ENCODE measurements at places on chromosomes 12 and 14.

- DNase-seq = no peak
Measured at GRCh38 chr14:95329941-95330340, 10.2 kb upstream of the CLMN start.

DNA sequence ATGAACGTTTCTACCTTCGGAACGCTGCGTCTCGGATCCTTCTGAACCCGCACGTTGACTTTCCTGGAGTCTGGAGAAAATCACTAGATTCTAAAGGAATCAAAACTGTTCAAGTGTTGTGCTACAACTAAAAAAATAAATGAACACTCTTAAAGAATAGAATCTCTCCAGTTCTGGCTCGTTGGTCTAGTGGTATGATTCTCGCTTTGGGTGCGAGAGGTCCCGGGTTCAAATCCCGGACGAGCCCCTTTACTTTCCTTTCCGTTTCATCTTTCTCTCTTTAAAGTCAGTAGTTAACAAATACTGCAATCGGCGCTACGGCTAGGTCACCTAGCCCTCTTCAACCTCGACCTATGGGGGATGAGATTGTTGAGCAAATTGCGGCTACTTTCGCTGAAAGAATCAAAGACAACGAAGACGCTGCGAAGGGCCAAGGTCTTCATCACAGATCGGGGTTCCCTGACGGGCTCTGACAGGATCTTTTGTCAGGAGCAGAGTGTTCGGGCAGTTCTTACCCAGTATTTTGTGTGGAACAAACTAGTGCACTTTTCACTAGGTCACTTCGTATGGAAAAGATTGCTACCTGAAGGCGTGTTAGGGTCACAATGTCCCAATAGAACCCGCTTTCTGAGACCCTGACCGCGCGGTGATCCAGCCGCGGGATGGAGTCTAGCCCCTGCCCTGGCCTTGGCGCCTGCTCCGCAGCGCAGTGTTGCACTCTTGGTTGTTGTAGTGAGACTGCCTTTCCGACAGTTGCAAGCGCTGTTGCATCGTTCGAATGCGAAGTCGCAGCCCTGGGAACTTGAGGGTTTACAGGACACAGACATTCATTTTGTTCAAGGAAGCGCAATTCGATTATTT, 8.4 kb downstream of the OR6S1 start:
- DNase-seq = peak; percentile 63

GRCh38 chr14:90726656-90727055, 89.6 kb downstream of the TTC7B start:
- no peak for DNase-seq

- no peak for DNase-seq
Measured at GRCh38 chr14:102066041-102066451, 20.8 kb downstream of the HSP90AA1 start.

DNA sequence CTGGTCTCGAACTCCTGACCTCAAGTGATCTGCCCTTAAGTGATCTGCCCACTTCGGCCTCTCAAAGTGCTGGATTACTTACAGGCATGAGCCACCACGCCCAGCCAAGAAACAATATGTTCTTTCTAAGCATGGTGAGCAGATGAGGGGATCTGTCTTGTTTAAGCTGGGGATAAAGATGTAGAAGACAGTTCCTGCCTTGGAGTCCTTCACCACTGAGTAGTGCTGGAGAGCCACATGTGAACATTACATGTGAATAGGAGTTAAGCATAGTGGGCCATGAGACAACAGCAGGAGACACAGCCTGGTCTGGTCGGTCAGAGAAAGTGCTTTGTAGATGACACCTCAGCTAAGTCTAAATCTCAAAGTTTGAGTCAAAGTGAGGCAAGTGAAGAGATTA, 26.0 kb downstream of the TMBIM6 start:
- no peak for DNase-seq

- peak; percentile 7 for DNase-seq
Measured at GRCh38 chr12:59403259-59403932, 192.4 kb upstream of the SLC16A7 start.

GRCh38 chr12:52757449-52758176, 19.5 kb downstream of the KRT76 start:
- DNase-seq = no peak

- no peak for DNase-seq
Measured at GRCh38 chr14:78788467-78789360, 618.5 kb downstream of the NRXN3 start.

Data from stimulated activated CD4-positive, alpha-beta T cell treated with anti-CD3 and anti-CD28 coated beads, Interleukin-4, amount 100 ng/mL, for 1 hour (primary cell).